ENCODE measurements at places on chromosomes 7 and 10.

DNA sequence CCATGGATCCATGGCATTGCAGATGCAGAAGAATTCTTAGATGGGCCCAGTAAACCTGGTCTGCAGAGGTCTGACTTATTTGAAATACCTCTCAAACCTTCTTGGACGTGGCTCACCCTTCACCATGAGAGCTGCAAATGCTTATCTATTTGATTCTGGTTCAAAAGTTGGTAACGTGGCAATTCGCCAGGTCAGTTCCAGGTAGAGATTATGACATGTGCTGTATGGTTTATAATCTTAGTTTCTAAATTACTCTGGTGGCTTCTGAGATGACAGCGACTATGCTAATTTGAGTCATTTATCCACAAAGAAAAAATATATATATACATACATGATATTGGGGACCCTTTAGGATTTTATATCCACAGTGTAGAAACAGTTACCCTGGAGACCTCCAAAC, 68.8 kb downstream of the NRP1 start:
- no peak for DNase-seq

DNA sequence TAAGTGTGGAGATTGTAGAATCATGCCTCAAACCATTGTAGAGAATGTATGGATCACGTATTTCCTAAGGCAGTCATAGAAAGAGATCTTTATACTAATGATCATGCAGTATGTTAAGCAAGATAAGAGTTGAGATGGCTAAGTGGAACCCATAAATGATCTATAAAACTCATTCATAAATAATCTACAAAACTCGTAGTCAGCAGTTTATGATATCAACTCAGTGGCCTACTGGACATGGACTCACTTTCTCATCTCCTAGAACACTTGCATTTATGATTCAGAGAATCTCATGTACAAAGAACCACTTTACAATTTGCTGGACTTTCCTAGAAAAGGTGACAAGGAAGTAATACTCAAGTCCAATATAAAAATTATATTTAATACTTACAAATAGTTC, 339.6 kb downstream of the PCLO start:
- DNase-seq: no peak

DNA sequence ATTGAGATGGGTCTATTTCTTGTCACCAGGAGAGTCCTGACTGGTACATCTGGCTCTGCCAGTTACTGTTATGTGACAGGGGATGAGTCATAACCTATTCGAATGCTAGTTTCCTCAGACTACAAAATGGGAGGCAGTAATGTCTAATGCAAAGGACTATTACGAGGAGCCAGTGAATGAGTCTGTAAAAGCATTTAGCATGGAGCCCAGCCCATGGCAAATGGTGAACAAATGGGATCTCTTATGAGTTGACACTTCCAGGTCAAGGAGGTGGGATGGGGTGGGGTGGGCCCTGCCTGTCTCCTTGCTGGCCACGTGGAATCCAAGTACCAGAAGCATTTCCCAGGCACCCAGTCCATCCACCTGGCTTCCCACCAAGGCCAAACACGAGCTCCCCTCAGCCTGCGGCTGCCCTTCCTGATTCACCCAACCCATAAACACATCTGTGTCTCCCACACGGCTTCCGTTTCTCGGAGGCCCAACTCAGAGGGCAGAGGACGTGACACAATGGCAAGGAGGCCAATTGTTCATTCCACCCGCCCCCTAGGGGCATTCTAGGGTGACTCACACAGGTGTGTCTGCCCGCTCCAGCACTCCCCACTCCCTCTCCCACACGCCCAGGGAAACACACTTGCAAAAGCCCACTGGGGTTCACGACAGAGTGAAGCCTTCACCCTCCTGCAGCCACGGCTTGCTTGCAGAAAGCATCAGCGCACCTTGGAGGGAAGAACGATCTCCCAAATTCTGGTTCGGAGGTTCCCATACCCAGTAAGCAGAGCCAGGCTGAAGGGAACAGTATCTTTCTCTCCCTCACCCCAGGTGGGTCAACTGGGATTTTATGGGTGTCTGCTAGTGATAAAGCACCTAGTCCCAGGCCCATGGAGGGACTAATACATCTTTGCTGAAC, 109.8 kb downstream of the SH3PXD2A start:
- peak; percentile 73 for DNase-seq

- no peak for DNase-seq
Measured at GRCh38 chr7:26550492-26550891, 258.8 kb downstream of the SNX10 start.

GRCh38 chr10:94105226-94105625, 111.5 kb downstream of the PLCE1 start:
- no peak for DNase-seq

- no peak for DNase-seq
Measured at GRCh38 chr7:67571026-67571545, 574.5 kb downstream of the TYW1 start.

GRCh38 chr10:34206078-34206934, 608.8 kb downstream of the PARD3 start:
- no peak for DNase-seq

DNA sequence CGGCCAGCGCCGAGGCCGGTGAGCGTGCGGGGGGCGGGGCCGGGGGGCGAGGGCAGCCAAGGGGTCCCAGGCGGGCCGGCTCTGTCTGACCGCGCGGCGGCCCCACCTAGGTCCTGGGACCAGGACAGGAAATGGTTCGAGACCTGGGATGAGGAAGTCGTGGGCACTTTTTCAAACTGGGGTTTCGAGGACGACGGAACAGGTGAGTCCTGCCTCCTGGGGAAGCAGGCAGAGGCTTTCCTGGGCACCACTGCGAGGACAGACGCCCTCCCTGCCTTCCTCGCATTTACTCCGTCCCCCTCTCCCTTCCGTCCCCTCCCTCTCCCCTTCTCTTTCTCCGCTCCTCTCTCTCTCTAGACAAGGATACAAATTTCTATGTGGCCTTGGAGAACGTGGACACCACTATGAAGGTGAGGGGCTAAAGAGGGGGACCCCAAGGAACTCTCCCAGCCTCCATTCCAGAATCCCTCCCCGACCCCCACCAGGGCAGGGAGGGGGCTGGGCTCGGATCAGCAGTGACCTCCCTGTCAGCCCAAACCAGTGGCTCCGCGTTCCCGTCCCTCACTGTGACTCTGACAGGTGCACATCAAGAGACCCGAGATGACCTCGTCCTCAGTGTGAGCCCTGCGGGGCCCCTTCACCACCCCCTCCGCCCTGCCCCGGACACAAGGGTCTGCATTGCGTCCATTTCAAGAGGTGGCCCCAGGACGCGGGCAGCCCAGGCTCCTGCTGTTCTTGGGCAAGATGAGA, 2.6 kb upstream of the MUC12 start:
- DNase-seq: no peak

DNA sequence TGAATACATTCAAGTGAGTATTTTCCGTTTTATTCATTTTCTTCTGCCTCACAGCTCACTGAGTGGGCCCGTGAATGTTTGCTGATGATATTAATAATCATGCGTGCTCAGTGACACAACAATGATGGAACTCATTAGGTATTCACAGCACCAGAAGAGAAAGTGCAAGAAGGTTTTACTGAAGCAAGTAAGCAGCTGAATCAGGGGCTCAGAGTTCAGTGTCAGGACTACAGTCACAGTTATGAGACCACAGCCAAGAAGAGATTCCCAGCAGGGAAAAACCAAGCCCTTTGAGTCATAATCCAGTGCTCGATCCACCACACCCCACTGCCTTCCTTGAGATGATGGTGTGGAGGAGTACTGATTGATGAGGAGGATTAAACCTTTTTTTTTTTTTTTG, 247.4 kb downstream of the KIAA1217 start:
- DNase-seq: no peak

DNA sequence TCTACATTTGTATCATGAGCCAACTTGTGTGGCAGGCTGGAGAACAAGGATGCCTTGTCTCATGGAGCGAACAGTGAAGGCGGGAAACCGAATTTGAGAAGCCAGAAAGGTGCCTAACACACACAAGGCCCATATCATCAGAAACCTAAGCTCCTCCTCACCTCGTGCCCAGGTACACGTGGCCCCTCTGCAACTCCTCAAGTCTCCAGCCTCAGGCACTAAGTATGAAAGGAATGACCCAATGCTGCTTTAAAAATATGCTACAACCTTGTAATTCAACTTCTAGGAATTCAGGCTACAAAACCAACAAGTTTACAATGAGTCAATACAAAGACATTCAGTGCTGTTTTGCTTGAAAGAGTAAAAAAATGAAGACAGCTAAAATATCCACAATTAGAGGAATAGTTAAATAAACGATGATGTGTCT, 95.7 kb downstream of the CDK6 start:
- no peak for DNase-seq
